GM12878 (cell line): ENCODE measurements at places on chromosomes 7 and 10. TPM values are rescaled to one million over a fixed set of nuclear protein-coding genes. Genes with fewer than 3 reads are reported as not detected.

The TMEM130 gene
- polyA plus RNA-seq, result not detected in 2 replicates

The GTF2I gene
- 128 and 144 TPM in 2 replicates for polyA plus RNA-seq

The GNAT3 gene
- 4.8 and 6.7 TPM in 2 replicates for polyA plus RNA-seq

The CTAGE8 gene
- 0.15 and 0.38 TPM in 2 replicates for polyA plus RNA-seq
